ENCODE measurements at places on chromosomes 13 and 19.

DNA sequence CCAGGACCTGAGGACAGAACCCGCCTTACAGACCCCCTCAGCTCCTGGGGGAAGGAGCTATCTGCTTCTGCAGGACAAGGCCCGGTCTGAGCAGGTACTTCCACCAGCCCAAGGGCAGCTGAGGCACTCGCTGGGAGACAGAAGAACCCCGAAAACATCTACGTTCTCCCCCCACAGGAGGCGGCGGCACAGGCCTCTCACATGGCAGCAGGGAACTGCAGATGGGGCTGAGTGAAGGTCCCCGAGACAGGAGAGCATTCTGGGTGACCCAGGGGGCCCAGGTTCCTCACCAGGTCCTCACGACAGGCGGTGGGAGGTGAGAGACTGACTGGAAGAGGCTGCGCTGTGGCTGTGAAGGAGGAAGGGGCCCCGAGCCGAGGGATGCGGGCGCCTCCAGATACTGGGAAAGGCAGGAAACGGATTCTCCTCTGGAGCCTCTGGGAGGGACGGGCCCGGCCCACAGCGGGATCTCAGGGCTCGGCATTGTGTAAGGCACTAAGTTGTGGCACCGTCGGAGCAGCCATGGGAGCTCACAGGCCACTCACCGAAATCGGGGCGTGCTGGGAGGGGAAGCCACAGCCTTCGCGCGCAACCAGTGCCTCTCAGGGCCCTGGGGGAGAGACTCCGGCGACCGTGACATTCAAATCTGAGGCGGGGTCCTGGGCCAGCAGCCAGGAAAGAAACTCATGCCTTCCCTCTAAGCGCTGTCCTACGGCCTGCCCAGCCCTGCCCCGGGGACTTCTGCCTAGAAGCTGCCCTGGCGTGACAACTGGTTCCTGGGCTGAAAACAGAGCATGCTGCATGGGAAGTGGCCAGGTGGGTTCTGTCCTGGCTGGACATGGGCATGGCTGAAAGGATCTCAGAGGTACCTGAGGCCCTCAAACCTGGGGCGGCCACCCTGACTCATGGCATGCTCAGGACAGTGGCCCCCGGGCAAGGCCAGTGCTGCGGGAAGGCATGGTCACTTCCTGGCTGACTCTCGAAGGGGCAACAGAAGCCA, 14.0 kb downstream of the RPL36 start:
- no peak for DNase-seq

- DNase-seq = no peak
These were observed 170.6 kb downstream of the POSTN start for GRCh38 chr13:37427843-37428494.

GRCh38 chr13:26605845-26606244, 48.4 kb downstream of the WASF3 start:
- DNase-seq = no peak

GRCh38 chr13:111039735-111040134, 75.4 kb upstream of the ARHGEF7 start:
- no peak for DNase-seq

All from stimulated activated CD4-positive, alpha-beta T cell treated with anti-CD3 and anti-CD28 coated beads, TNF-alpha, amount 100 ng/mL, for 48 hours (primary cell).